Stimulated activated CD4-positive, alpha-beta T cell treated with anti-CD3 and anti-CD28 coated beads, Interleukin-4, amount 100 ng/mL, for 24 hours (primary cell): ENCODE measurements at places on chromosomes 13 and 19.

GRCh38 chr19:30076751-30077670, 135.0 kb downstream of the URI1 start:
- no peak for DNase-seq

GRCh38 chr19:6215701-6216235, 64.0 kb downstream of the MLLT1 start:
- no peak for DNase-seq

GRCh38 chr13:52053460-52053859, 29.0 kb downstream of the UTP14C start:
- no peak for DNase-seq

DNA sequence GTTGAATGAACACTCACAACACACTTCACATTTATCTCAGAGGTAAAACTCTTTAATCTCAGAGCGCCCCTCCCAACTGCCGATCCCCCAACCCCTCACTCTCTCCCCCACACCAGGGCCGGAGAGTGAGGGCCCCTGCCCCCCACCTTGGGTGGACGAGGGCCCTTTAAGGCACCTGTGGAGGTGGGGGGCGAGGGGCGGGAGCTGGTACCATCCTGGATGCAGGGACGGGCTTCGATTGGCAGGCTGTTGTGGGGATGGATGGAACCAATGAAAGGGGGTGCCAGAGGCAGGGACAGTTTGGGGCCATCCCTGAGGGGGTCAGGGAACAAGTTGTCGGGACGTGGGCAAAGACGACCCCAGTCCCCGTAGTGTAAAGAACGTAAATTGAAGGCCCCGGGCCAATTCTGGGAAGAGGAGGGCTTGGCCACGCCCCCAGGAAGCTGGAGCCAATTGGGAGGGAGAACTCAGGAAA, 1.7 kb upstream of the PNKP start:
- DNase-seq, result no peak

DNA sequence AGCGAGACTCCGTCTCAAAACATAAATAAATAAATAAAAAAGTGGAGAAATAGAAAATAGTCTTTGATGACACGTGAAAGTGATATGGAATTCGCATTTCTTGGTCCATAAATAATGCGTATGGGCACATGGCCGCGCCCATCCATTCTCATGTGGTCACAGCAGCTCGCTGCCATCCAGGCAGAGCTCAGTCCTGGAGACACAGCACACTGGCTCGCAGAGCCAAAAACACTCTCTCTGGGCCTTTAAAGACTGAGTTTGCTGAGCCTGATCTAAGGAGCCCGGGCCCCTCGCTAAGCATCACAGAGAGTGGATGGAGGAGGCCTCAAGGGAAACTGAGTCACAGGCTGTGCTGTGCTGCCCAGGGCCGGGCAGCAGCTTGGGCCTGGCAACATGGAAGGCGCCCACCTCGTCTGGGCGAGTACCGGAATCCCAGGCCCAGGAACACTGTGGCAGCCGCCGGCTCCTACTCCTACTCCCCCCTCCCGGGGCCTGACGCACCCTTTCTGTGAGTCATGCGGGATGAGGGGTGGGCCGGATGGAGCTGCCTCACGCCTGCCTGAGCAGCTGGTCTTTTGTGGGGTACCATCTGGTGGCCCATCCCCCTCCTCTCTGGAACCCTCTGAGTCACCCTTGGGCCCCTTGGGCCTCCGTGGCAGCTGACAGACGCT, 28.9 kb upstream of the CACTIN start:
- DNase-seq, result no peak

GRCh38 chr19:16330806-16331690, 6.4 kb downstream of the KLF2 start:
- peak; percentile 25 for DNase-seq

- DNase-seq, result no peak
Observed at GRCh38 chr19:39208175-39208795, 4.2 kb upstream of the SYCN start.

- DNase-seq, result no peak
Observed at GRCh38 chr13:67946131-67946530, 716.0 kb upstream of the PCDH9 start.

DNA sequence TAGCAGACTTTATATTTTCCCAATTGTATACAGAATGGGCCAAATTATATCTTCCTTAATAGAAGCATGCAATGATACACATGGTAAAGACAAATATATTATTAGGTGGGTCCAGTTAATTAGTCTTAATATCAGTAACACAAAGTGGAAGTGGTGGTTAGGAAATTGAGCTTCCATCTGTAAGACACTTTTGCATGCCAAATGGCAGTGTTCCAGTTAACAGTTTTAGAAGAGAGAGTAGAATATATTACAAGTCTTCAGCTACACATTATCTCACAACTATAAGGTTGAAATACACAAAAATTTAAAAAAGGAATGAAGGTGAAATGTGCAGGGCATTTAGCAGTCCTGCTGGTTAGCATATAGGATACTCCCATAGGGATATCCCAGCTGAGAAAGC, 536.5 kb downstream of the PCDH9 start:
- no peak for DNase-seq

GRCh38 chr19:15264061-15264932, 32.0 kb upstream of the EPHX3 start:
- peak; percentile 80 for DNase-seq

- DNase-seq, result peak; percentile 38
Observed at GRCh38 chr13:44197791-44198770, 175.5 kb upstream of the SERP2 start.

GRCh38 chr13:78609464-78610205, 6.3 kb upstream of the POU4F1 start:
- no peak for DNase-seq

DNA sequence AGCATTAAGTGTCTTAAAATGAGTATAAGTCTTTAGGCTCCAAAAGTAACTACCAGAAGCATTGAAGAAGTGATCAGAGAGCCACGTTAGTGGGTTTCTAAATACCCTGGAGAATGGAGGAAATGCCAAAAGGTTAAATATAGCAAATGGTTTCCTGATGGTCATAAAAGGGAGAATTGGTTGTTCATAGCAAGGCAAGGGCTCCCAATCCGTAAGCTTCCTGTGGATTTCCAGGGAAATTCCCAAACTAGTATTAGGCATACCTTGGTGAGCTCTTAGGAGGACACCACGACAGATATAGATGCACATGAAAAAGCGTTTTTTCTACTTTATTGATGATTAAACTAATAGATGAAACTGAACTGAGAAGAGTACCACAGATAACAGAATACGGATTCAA, 410.9 kb downstream of the FOXO1 start:
- no peak for DNase-seq

GRCh38 chr13:19862481-19863313, 752 bp downstream of the ZMYM5 start:
- DNase-seq, result peak; percentile 43

DNA sequence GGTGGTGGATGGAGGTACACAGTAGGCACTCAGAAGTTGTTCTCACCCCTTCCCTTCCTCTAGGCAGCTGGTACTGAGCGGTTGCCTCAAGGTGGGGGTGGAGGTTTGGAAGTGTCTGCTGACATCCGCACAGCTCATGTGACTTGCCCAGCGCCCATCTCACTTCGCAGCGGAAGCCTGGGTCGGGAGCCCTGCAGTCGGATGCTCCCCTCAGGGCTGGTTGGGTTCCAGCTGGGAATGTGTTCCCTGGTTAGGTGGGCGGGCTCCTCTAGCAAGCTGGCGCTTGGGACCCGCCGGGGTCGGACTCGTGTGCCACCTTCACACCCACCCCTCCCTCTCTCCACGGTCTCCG, 10.2 kb downstream of the PPP1R37 start:
- peak; percentile 36 for DNase-seq

- no peak for DNase-seq
Observed at GRCh38 chr13:22789027-22789593, 391.7 kb upstream of the SGCG start.

- DNase-seq, result no peak
Observed at GRCh38 chr13:90591260-90591926, 756.1 kb upstream of the MIR17HG start.

DNA sequence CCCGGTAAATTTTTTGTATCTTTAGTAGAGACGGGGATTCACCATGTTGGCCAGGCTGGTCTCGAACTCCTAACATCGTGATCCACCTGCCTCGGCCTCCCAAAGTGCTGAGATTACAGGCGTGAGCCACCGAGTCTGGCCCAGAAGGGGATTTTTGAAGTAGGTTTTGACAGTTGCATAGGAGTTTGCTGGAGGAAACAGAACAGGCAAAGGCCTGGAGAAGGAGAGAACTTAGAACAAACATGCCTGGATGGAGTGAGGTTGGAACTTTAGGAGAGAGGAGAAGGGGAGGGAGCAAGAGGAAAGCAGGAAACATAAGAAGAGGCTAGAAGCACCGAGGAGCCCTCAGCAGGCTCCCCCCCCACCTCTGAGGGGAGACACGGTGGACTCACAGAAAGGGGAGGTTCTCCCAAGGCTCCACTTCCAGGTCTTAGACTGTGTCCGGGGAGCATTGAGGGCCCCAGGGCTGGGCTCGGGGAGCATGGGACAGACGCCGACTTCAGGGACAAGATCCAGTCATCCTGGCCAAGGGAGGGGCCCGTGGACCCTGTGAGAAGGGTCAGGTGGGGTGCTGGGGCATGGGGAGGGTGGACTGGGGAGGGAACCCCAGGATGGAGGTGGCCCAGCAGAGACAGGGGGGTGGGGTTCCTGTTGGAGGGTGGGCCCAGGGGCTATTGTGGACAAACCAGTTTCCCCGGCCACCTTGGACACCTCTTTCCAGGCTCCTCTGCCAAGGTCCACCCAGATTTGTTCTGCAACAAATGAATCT, 1.8 kb upstream of the FBN3 start:
- DNase-seq, result no peak

- DNase-seq, result no peak
Observed at GRCh38 chr13:93721483-93721882, 494.9 kb downstream of the GPC6 start.

- no peak for DNase-seq
Observed at GRCh38 chr19:6196361-6196760, 60.9 kb downstream of the ACSBG2 start.

- DNase-seq, result peak; percentile 55
Observed at GRCh38 chr19:7191946-7192691, 102.1 kb downstream of the INSR start.

GRCh38 chr13:59674616-59675015, 489.1 kb downstream of the DIAPH3 start:
- no peak for DNase-seq

- peak; percentile 50 for DNase-seq
Observed at GRCh38 chr19:45607071-45608029, 5.3 kb upstream of the GPR4 start.

DNA sequence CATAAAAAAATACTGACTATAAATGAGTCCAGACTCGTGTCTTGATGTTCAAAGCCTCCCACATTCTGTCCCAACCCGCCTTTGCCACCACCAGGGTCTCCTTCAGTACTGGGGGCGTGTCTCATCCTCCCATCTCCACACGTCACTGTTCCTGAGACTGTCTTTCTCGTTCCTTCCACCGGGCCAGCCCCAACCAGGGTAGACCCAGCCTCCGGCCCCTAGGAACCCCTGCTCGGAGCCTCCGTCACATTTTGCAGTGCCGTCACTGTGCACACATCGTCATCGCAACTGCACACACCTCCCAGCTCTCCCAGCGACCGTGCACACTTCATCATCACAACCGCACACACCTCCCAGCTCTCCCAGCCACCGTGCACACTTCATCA, 73.4 kb downstream of the SPACA7 start:
- DNase-seq, result no peak

GRCh38 chr19:18023622-18024251, 15.8 kb downstream of the ARRDC2 start:
- peak; percentile 64 for DNase-seq

DNA sequence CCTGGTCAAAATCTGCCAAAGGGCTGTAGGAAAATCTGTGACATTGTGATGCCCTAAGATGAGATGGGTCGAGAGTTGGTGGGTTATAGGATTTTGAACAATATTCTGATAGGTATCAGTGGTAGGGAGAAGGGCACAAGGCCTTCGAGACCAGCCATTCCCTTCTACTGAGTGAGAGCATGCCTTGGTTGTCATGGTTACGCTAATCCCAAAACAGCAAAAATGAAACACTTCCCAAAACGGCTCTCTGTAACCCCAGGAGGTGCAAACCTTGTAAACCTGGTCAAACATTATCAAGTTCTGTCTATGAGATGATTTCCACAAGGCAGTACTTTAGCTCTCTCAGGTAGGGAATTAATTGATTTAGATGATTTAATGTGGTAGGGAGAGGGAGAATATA, 158.7 kb upstream of the RNF113B start:
- no peak for DNase-seq

- DNase-seq, result peak; percentile 41
Observed at GRCh38 chr19:57934820-57935665, at the start of gene ZNF418. TSS of gene ZNF418 (minus strand) at chr19:57935402. CDS start at chr19:57933822, 1,580 bp downstream.

DNA sequence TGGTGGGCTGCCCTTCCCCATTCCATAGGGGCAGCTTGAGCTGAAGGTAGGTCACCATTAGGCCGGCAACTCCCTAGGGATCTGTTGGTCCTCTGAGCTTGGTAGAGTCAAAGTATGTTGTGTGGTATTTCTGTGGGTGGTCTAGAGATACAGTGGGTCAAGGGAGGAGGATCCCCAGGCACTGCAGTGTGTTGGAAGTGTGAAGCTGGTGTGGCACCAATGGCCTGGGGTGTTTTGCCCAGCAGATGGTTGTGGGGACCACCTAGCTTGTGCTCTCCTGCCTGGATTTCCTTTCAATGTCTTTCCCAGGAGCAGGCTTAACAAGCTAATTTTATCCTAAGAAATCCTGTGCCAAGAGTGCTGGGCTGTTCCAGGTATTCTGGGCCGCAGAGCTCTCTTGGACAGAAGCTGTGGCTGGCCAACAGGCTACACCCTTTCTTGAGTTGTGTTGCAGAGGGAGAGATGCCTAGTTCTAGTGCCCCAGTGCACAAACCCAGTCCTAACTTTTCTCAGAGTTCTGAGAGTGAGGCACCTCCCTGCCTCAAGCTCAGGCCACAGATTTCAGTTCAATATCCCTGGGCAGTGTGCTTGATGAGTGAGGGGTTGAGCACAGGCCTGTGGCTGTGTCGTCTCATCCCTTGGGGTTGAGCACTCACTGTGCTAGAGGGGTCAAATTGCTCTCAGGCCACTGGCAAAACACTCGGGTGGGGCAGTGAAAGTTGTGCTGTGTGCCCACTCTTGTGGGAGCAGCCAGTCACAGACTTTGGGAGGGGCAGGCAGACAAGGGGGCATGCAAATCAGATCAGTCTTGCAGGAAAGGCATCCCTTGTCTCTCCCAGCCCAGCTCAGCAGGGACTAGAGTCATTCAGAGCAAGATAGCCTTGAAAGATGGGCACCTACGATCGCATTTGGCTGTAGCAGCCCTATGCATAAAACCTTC, 1806.1 kb upstream of the MIR17HG start:
- no peak for DNase-seq

DNA sequence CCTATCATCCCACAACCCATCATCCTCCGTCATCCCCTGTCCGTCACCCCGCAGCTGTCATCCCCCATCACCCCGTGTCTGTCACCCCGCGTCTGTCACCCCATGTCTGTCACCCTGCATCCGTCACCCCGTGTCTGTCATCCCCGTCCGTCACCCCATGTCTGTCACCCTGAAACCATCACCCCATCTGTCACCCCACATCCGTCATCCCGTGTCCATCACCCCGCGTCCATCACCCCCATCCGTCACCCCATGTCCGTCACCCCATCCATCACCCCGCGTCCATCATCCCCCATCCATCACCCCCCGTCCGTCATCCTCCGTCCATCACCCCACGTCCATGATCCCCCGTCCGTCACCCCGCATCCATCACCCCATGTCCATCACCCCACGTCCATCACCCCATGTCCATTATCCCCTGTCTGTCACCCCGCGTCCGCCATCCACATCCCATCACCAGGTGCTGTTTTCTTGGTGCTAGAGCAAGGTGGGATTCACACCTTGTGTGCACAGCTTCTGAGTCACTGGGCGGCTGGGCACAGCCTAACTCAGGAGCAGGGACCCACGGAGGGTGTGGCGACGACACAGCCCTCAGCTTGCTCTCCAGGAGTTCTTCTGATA, 24.2 kb downstream of the RASA3 start:
- DNase-seq, result no peak
